Thoracic aorta (tissue), 2 donors: ENCODE measurements at places on chromosomes 4 and X.

- DNase-seq: no peak
These were observed 315.4 kb downstream of the PPP3CA start for GRCh38 chr4:101031971-101032370.

GRCh38 chr4:134308910-134309309 is 107.3 kb upstream of the PABPC4L start:
- no peak for DNase-seq

- no peak for DNase-seq
These were observed 164.0 kb downstream of the SH3KBP1 start for GRCh38 chrX:19723427-19723826.

DNA sequence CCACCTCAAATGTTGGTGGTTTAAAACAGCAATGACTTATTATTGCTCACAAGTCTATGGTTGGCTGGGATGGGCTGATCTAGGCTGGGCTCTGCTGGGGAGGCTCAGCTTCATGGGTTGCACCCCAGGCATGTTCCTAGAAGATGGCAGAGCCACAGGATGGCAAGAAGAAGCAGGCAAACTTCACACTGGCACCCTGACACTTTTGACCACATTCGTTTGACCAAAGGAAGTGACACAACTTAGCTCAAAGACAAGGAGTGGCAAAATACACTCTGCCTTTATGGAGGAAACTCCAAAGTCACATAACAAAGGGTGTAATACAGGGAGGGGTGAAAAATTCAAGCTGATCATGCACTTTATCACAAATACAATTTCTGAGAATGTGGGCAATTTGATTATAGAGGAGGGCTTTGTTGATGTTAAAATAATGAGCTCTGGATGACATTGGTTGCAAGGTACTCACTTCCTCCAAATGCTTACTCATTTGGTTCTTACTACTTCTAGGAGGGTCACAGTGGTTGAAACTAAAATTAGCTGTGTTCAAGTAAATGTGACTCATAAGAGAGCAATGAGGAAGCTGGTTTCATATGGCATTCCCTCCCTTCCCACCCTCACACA is 249.2 kb upstream of the RPS6KA3 start:
- DNase-seq: no peak

DNA sequence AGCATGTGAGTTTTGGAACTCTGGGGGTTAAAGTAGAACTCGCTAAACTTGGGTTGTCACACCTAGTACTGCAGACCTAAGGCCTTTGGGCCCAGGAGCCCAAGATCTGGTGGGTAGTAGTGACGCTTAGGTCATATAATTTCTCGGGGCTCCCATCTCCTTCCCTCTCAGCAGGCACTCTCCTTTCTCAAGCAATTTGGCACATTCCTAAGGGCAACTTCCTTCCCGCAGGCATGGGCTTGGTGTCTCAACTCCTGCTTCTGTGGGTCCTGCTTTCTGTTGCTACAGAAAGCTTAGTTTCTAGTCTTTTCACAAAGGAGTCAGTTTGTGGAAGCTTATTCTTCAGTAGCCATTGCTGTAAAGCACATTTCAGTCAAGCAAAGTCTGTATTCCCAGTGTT is 10.4 kb upstream of the EDA start:
- no peak for DNase-seq

DNA sequence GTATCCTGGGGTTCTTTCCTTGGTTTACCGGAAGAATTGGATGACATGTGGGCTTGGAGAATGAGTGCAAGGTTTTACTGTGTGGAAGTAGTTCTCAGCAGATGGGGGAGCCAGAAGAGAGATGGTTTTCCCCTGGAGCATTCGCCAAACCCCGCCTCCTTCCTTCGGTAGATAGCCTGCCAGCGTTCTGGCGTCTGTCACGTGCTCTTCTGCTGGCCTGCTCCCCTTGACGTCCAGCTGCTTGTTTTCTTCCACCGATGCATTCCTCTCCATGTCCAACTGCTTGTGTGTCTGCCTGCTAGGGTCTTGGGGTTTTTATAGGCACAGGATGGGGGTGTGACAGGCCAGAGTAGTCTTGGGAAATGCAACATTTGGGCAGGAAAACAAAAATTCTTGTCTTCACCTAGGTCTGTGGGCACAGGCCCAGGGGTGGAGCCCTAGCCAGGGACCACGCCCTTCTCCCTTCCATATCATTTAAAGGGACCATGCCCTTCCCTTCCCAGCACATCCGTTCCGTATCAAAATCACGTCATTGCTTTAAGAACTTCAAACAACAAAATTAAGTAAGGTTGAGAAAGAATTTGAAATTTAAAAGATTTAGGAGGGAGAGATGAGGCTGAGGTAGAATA is 538.7 kb upstream of the SMIM31 start:
- DNase-seq: no peak

GRCh38 chr4:83240379-83240875 is 44.2 kb downstream of the COQ2 start:
- DNase-seq: no peak

- peak; percentile 7 for DNase-seq
These were observed at the start of gene IQSEC2 for GRCh38 chrX:53281321-53281822. Gene IQSEC2, minus strand, starts transcription at chrX:53281584.

- no peak for DNase-seq
These were observed 557.3 kb upstream of the TENM3 start for GRCh38 chr4:181685911-181686310.

DNA sequence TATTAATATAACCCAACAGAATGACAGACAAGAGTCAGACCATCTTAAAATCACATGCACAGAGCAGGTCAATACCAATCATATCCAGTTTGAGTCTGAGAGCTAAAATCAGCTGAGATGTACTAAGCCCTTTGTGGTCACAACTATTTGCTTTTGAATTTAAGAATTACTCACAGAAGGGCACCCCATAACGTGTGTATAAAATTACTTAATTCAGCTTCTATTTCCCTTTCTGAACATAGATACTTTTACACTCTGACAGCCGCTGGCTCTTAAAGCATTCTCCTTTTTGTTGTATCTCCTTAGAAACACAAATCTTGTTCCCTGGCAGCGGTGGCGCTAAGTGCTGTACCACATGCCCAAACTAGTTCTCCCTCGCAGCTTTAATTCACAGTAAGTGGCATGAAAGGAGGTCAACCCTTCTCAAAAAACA is 14.8 kb upstream of the PPARGC1A start:
- no peak for DNase-seq

DNA sequence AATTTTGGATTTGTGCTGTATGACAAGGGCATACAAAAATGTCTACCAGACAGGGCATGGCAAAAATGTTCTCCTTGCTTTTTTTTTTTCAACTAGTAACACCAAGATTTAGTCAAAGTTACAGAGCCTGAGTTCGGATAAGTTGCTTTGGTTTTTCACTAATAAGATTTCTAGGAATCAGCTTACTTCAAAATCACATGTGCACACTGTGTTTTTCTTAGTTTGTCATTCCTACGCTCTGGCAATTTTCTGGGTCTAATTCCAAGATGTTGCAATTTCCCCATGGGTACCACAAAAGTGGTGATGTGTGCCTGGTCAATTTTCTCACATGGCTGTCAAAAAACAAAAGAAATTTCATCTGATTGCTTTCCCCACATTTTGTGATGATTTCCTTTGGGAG is 6.3 kb downstream of the C1QTNF7 start:
- no peak for DNase-seq

DNA sequence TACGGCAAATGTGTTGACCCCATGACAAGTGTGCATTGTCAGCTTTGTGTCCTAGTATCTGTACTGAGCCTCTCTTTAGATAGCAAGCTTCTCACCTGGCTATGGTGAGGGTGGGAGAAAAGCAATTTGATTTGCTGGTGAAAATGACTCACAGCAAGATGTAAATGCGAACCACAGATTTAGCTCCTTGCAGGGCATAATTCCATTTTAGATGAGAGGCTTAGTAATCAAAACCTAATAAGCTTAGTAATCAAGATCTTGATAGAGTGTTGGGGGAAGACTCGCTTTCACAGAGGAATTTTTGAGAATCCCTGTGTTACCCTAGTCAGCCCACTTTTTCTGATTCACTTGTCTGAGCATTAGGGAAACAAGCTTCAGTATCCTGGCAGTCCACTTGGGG is 7.7 kb upstream of the OCIAD2 start:
- no peak for DNase-seq

DNA sequence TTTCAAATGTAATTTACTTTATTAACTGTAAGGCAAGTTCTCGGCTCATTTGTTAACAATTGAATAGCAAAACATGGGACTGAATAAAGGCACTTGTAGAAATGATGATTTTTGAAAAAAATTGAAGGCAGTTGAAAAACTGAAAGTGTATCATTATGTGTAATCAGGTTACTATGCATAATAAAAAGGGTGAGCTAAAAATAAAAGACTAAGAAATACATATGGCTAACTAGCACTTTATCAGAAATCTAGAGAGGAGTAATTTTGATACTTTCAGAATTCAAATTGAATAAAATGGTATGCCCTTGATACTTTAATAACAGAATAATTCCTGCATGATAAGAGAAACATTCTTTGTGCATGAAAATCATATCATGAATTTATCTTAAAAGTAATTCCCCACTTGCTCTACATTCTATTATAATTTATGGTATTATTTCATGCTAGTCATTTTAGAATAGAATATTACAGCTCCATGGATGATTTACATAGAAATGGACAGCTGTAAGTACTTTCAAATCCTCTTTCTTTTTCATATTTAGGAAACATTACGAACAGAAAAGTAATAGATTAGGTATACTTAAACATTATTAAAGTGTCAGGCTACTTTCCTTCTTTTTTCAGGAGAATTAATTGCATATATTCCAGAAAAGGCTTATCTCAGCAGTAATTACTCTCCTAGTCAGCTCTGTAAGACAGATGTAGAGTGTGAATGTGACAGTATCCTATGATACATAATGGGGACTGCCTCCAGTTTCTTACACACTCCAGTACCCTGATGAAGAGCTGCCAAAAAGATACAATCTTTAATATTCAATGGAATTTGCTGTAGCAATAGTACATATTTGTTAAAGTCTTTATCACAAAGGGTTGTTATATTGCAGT is 697.3 kb downstream of the CCSER1 start:
- no peak for DNase-seq

GRCh38 chr4:13700021-13700857 is 72.7 kb upstream of the BOD1L1 start:
- no peak for DNase-seq

- DNase-seq: no peak
These were observed 37.7 kb downstream of the JADE1 start for GRCh38 chr4:128847082-128847724.

- no peak for DNase-seq
These were observed 340.9 kb downstream of the ARHGAP10 start for GRCh38 chr4:148072789-148073188.

GRCh38 chr4:107999932-108000539 is 10.3 kb downstream of the HADH start:
- no peak for DNase-seq

GRCh38 chrX:70046978-70047377 is 2.8 kb downstream of the AWAT2 start:
- DNase-seq: no peak

DNA sequence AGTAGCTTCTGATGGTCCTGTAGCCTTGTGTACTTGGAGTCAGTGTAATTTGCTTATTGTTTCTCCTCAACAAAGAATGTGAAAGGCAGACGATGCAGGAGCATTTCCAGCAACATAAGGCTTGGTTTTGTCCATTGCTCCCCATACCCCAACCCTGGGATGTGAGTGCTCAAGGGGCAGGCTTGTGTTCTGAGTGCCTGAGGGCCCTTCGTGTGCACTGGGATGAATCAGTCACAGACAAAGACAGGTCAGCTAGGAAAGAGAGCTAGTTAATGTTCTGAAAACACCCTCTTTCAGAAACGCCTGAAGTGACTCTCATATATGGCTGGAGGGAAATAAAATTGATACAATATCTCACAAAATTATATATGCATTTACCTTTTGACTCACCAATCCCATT is 59.1 kb downstream of the PRPS1 start:
- DNase-seq: no peak

- no peak for DNase-seq
These were observed 43.9 kb downstream of the SCFD2 start for GRCh38 chr4:53321984-53322289.

- DNase-seq: no peak
These were observed 24.3 kb upstream of the HGFAC start for GRCh38 chr4:3417448-3417847.

DNA sequence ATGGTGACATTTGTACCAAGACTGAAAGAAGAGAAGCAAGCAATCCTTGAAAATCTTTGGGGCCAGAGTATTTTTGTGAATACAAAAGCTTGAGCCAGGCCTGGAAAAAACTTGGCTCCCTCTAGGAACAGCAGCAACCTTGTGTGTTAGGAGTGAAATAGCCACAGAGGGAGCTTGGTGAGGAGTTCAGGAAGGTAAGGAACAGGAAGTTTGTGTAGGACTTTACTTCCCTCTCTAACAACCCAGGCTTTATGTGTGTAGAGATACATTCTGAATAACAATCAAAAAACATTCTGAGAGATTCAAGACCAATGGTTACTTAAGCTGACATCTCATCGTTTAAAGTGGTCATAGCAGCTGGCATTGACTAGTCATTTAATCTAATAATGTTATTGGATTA is 668.5 kb downstream of the PCDH18 start:
- no peak for DNase-seq

GRCh38 chr4:184357165-184357564 is 117.2 kb downstream of the IRF2 start:
- no peak for DNase-seq

DNA sequence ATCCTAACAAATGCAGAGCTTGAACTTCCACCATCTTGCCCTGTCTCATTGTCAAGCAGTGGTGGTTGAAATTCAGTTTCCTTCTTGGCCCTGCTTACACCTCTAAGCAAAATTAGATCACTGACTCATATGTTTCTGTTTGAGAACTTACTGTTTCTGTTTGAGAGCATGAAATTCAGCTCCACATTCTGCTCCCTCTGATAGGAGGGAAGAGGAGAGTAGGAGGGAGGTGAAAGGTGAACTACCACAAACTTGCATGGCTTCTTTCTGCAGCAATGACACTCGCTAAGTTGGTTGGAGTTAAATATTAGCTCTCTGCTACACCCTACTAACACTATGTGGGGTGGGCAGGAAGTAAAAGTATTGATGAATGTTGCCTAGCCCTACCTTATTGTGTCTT is 117.8 kb upstream of the EDA2R start:
- DNase-seq: no peak

DNA sequence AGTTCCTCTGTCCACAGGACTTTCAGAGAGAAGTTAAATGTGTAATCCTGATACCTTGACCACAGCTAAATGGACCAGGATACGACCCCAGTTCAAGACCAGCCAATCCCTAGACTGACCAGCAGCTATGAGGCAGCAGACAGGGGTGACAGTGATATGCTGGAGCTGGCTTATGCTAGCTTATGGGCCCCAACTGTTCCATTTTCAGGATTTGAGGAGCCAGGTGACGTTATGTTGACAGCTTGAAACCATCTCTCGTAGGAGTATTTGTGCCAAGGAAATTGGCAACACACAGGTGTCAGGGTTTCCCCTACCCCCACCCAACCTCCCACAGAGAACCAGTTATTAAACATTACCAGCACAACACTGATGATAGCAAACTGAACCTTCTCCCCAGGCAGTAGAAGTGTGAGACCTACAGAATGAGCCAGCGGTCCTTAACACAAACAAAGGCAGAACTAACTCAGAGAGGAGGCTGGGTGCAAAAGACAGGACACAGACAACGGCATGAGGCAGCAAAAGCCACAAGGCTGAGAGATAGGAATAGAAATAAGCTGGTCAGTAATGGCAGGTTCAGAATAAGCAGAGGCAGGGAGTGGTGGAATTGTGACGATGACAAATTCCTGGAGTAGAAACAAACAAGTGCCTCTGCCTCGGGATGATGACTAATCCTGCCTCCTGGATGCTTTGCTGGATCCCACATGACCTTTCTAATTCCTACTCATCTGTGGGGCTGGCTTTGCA is 85.6 kb upstream of the CPEB2 start:
- no peak for DNase-seq

- no peak for DNase-seq
These were observed 181.5 kb downstream of the SLIT2 start for GRCh38 chr4:20433097-20433705.
